ENCODE measurements at places on chromosomes 5 and 9.

- DNase-seq, result no peak
Measured at GRCh38 chr5:108278285-108279240, 103.3 kb downstream of the FBXL17 start.

DNA sequence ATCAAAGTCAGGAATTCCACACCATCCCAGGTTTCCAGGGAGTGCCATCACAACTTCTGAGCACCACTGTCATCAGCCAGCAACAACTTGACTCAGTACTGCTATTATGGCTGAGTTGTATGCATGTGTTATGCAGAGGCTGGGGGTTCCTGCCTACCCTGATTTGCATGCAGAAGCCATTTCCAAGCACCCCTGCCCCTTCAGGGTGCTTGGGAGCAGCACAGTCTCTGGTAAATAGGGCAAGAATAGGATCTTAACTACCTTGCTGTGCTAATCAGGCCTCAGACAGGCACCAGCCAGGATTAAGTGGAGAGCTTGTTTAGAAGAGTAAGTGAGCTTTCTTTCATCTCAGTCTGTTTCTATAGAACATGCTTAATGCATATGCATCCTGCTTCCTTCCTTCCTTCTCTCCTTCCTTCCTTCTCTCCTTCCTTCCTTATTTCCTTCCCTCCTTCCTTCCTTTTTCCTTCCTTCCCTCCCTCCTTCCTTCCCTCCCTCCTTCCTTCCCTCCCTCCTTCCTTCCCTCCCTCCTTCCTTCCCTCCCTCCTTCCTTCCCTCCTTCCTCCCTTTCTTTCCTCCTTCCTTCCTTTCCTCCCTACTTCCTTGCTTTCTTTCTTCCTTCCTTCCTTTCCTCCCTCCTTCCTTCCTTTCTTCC, 175.7 kb downstream of the FRMD3 start:
- DNase-seq, result no peak

DNA sequence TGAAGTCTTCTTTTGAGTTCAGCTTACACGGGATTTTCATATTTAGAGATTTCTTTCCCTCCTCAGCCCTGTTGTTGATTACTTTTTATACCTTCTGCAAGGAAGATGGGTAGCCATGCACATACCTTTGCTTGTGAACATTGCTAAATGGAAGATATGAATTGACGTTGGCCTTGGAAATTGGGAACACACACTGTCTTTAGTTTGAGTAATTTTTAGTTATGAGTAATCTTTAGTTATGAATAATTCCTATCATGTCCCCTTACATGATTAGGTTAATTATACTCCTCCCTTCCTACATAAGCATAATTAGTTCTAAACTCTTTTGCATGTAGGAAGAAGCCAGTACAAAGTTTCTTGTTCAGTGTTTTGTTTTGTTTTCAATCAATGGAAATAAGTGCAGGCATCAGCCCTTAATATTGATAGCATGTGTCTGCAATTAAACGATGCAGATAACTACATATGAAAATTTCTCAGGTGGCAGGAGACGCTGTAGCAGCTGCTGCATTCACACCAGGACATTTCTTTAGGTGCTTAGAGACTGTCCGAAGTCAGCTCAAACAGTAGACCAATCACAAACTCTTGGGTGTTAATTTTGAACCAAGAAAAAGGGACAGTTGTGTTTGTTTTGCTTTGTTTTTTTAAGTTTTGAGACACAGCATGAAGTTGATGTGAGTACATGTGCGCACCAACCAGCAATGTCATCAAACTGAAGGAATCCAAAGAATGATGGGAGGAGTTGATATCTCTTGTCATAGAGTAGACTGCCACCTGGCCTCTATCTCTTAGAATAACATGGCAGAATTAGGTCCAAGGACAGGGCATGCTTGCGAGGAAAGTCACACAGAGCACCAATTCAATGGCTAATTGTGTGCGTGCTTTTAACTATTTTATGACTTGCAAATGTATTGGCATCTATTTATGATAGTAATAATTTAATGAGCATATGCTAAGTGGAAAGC, 51.4 kb downstream of the SMARCA2 start:
- DNase-seq, result peak; percentile 51

DNA sequence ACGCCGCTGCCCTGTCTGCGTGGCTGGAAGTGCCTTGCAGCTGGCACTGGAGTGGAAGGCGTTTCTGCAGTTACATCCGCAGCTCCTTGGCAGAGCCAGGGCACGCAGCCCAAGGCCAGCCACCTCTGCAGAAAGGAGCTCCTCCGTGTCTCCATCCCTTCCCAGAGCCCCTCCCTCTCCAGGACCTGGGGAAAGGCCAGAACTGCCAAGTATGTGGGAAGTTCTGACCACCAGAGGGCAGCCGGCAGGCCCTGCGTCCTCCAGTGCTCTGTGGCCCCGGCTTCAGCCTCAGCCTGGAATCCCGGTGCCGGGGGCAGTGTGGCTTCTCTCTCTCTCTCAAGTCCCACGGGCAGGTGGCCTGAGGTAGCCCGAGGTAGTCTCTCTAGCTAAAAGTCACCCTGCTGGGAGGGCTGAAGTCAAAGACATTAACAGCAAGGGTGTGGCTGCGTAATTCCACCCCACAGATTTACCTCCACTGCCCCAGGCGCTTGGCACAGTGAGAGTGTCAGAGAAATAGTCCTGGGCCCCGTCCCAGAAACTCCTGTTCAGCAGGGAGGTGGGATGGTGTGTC, 101.7 kb upstream of the FCN2 start:
- peak; percentile 58 for DNase-seq

DNA sequence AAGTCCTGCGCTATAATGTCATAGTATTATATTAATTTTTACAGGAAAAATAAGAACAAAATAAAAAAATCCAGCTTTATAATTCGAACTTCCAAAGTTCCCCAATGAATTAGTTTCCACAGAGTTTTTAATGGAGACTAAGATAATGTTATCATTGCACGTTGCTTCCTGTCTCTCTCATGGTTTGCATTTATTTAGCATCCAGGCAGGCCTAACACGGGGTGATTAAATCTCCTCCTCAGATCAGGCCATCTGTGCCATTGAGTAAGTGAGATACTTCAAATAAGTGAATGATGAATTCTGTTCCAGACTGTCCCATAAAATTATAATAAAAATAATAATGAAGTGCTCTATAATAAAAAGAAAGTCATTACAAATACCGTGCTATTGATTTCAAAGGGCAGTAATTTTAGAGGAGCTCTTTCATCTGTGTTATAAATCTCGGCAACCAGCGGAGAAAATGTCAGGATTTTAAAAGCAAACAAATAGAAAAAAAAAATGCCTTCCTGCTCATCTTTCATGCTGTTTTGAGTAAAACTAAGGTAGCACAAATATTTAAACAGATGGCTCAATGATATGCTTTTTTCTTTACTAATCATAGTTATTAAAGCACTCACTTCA, 570.6 kb upstream of the ZNF608 start:
- no peak for DNase-seq

DNA sequence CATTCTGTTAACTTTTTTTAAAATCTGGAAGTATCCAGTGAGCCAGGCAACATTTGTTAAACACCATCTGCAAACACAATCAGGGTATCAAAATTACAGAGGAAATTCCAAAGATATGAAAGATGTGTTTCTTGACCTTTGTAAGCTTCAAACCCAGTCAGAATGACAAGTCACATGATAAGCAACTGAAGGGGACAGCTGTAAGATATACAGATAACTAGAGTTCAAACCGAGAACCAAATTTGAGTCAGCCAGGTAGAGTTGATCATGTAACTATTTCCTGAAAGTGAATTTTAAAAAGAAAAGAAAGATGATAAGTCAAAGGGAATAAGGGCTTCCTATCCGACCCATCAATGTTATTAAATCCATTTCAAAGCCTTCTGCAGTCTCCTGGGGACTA, 196.2 kb downstream of the DEPDC1B start:
- no peak for DNase-seq

DNA sequence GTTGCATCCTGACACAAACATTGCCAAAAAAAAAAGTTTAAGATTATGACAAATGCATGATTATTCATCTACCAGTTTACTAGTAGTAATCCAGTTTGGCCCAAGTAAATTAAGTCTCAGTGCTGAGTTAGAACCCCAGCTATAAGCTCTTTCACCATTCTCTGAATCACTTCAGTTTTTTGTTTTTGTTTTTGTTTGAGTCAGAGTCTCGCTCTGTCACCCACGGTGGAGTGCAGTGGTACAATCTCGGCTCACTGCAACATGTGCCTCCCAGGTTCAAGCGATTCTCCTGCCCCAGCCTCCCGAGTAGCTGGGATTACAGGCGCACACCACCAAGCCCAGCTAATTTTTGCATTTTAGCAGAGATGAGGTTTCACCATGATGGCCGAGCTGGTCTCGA, 1.5 kb upstream of the PCYOX1L start:
- no peak for DNase-seq

- DNase-seq, result no peak
Measured at GRCh38 chr9:107874591-107875369, 385.2 kb upstream of the KLF4 start.

DNA sequence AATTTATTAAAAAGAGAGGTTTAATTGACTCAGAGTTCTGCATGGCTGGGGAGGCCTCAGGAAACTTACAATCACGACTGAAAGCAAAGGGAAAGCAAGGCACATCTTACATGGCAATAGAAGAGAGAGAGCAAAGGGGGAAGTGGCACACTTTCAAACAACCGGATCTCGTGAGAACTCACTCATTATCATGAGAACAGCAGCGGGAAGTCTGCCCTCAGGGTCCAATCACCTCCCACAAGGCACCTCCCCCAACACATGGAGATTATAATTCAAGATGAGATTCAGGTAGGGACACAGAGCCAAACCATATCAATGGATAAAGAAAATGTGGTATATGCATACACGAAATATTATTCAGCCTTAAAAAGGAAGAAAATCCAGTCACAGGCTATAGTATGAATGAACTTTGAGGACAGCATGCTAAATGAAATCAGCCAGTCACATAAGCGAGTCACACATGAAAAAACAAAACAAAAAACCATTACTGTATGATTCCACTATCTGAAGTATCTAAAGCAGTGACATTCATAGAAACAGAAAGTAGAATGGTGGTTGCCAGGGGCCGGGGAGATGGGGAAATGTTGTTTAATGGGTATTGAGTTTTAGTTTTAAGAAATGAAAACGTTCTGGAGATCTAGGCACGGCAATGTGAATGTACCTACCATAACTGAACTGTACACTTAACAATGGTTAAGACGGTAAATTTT, 83.4 kb upstream of the PCA3 start:
- no peak for DNase-seq

- peak; percentile 15 for DNase-seq
Measured at GRCh38 chr9:78692871-78693270, 395.9 kb downstream of the PSAT1 start.

DNA sequence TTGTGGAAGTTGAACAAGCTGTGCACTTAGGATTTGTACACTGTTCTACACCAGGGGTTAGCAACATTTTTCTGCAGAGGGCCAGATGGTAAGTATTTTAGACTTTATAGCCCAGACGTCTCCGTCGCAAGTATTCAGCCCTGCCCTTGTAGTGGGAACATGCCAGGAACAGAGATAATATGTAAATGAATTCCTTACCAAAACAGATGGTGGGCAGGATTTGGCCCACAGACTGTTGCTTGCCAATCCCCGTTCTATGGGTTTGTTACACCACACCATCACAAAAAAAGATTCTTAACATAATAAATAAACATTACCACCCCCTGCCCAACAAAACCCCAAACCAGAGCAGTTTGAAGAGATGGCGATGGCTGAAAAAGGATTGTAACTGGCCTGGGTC, 74.3 kb downstream of the AMBP start:
- peak; percentile 24 for DNase-seq

DNA sequence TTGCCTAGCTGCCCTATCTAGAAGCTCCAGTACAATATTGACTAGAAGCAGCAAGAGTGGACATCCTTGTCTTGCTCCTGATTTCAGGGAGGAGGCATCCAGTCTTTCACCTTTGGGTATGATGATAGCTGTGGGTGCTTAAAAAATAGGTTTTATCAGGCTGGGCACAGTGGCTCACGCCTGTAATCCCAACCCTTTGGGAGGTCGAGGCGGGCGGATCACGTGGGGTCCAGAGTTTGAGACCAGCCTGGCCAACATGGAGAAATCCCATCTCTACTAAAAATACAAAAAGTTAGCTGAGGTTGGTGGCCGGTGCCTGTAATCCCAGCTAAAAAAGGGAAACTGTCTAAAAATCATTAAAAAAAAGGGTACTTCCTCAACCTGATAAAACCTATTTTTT, 2.0 kb upstream of the CAMSAP1 start:
- no peak for DNase-seq

DNA sequence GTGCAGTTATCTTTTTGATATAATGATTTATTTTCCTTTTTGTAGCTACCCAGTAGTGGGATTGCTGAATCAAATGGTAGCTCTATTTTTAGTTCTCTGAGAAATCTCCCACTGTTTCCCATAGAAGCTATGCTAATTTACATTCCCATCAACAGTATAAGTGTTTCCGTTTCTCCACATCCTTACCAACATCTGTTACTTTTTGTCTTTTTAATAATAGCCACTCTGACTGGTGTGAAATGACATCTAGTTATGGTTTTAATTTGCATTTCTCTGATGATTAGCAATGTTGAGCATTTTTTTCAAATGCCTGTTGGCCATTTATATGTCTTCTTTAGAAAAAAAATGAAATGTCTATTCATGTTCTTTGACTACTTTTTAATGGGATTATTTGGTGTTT, 94.7 kb downstream of the SERINC5 start:
- DNase-seq, result no peak
